ENCODE measurements at places on chromosomes 2 and 18. TPM values are rescaled to one million over a fixed set of nuclear protein-coding genes. Genes with fewer than 3 reads are reported as not detected.

DNA sequence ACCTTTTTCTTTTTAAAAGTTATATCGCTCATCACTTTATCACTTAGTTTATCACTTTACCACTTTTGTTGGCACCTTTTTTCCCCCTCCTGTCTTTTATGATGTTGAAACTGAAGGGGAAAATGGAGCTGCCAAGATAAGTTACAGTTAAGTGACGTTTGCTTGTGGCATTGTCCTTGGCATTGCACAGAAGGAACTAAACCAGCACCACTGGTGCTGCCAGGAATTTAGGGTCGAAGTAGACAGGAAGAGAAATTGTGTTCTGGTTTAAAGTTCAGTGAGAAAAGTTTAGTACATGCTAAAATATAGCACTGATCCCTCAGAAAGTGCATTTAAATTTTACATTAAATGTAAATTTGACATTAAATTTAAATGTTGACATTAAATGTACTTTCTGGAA lies 49.9 kb downstream of the MYO1B start:
- no peak for DNase-seq

DNA sequence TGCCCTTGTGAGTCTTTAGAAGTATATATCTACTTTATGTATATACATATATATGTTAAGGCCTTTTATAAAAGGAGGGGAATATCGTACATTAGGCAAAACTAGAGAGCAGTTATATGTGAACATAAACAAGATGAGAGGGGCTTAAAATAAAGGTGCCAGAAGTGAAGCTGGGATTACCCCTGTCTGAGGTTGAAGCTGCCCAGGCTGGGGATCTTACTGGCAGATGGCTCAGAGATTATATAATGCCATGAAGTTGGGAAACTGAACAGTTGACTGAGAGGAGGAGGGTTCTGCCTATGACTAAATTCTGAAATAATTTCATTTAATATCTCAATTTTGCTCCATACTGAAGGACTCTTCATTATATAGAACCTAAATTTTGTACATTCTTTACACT lies 6.0 kb downstream of the PNO1 start:
- DNase-seq, result no peak

DNA sequence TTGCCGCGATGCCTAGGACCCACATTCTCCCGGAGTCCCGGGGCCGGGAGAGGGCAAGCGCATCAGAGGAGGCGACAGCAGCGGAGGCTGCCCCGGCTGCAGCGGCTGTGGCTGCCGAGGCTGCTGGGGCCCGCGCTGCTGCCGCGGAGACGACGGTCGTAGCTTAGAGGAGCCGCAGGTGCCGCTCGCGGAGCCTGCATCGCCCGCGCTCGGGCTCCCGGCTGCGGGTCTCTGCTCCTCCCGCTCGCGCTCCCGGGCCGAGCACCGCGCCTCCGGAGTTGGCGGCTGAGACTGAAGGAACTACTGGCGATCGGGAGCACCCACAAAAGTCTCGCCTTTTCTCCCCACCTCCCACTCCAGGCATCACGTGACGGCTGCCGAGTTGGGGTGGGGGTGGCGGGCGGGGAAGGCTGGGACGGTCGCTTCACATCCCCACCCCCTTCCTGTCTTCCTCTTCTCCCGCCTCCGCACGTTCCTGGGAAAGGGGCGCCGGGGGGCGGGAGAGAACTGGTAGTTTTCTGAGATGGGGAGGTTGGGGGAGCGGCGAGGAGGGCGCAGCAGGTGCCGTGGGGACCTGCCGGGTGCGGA lies at the start of gene LYPD1:
TSS of gene LYPD1 (minus strand) at position 298 of the 588 bp plus-strand sequence. CDS start at position 25, 273 bp downstream.
- no peak for DNase-seq

DNA sequence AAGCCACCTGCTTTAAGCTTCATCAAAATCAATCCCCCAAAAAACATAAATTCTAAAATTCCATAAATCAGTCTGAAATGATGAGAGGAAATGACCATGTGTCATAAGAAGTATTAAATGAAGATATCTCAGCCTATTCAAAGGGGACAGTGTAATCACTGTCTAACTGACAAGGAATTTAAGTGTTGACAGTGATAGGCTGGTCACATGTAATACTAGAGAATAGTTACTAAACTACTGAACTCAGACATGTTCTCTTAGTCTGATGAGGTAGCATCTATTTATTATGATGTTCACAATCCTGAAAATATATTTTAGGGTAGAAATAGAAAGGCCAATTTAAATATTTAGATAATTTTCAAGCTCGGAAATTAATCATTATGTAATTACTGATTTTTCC lies 216.1 kb downstream of the L3MBTL4 start:
- DNase-seq, result no peak

- DNase-seq, result no peak
Observed at GRCh38 chr2:226873051-226873620, 37.3 kb downstream of the RHBDD1 start.

DNA sequence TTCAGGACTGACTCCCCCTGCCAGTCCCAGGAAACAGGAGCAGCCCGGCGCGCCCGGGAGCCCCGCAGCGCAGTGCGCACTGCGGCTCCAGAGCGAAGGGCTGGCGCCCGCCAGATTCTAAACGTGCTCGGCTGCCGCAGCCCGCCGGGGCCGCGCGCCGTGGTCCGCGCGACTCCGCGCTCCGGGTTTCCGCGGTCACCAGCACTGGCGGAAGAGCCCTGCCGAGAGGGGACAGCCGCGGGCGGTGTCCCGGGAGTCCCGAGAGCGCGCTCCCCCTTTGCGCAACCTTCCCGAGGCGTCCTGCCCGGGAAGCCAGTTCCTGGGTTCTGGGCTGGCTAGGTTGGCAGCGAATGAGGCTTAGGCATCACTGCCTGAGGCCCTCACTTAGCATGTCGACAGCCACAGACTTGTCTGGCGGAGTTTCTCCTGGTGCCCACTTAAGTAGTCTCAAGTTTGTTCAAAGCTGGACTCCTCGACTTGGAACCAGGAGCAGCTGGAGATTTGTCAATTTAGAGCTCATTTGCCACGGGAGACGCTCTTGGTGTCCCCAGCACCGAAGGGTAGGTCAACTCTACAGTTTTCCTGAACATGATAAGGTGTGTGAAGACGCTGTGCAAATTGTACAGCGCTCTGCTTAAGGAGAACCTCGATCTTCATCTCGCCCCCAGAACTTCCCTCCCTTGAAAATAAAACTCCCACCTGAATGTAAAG lies 1.5 kb upstream of the VSNL1 start:
- peak; percentile 93 for DNase-seq

DNA sequence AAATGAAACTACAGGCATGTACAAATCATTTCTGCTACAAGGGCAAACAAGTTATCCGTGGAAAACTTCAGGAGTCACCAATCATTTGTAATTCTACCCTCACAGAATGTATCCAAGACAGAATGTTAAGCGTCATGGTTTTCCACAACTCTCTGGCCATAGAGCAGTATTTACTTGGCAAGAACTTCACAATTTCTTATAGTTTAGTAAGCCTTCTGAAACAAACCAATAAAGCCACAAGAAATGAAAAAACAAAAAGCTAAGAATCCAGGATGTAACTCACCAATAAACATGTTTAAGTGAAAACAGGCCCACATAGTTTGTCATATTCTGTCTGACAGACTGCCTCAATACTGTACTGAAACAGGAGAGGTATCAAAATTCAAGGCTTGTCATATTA lies 70.3 kb downstream of the LNPK start:
- no peak for DNase-seq

DNA sequence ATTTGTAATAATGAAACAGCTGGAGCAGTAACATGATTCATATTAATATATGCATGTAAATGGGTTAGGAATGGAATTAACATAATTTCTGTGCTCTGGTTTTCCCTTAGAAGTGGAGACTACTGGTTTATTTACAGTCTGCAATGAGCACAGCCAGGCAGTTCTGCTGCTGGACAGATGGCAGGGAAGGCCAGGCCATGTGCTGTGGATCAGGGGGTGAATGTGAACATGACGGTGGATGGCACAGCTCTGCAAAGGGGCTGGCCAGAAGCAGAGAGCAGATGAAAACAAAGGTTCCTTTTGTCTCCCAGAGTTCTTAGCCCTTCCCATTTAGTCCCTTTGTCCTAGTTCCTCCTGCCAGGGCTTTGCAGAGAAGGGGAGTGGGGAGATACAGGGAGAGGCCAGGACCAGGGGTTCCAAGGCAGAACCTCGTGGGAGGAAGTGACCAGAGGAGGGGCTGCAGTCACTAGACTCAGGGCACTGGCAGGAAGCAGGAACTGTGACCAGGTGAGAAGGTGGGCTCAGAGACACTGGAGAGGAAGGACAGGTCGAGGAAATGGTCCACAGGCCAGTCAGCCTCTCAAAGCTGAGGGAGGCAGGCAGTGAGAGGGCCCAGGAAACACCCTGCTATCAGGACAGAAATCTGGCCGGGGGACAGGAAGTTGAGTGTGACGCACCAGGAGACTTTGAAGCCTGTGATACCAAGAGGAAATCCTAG lies 112.9 kb upstream of the ATP8B1 start:
- peak; percentile 18 for DNase-seq

DNA sequence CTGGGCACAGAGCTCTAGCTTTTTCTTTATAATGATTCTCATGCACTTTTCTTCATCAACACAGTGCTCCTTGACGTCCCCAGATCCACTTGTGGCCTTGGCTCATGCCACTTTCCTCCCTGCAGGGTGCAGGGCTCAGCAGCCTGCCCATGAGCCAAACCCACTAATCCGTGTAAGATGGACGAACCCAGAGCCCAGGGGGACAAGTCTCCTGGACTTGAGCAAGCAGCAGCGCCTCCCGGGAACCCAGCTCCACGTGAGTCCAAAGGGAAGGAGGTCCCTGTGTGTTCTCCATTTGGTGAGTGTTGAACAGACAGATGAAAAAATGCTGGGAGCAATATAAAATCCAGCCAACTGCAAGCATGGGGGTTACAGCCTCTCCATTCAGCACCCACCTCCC lies 470.6 kb upstream of the HS6ST1 start:
- peak; percentile 42 for DNase-seq

- no peak for DNase-seq
Observed at GRCh38 chr2:234569776-234570430, 73.0 kb upstream of the ARL4C start.

DNA sequence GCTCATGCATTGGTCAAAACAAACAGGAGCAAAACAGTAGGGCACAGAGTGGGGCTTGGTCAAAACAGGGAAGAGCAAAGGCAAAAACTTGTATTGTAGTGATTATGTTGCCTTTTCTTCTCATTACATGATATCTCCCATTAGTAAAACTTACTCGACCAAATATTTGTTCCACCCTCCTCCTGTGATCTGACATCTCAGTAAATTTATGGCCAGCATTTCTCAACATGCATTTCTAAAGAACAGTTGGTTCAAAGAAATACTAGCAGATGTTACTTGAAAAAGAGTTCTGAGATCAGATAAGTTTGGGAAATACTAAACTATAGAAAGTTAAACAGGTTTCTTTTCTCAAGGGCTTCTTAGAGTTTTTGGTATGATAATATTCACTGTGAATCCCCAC lies 423.1 kb downstream of the FIGN start:
- no peak for DNase-seq

DNA sequence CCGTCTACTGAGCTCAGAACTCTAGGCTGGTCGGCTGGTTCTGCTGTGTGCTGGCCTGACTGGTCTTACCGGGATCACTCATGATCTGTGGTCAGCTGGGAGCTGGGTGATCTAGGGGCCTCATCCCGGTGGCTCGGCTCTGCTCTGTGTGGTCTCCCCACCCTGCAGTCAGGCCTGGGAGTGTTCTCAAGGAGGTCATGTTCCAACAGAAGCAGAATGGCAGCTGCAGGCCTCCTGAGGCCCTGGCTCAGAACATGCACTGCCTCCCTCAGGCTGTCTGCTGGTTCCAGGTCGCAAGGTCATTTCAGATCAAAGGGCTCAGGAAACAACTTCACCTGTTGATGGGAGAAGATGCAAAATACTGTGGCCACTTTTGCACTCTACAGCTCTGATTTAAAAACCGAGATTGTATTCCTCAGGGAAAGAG lies 81.1 kb upstream of the RFX8 start:
- no peak for DNase-seq

DNA sequence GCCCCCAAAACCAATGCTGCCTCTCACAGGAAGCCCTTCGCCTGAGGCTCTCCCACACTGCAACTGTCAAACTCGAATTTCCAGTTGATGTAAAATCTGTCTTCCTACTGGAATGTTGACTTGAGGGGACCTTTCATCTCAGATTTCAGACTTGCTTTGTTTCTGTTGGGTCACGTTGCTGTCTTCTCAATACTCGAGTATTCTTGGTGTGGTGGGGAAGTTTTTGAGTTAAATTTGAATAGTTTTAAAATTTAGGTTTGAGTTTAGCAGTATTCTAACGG lies 50.8 kb downstream of the AGAP1 start:
- no peak for DNase-seq

DNA sequence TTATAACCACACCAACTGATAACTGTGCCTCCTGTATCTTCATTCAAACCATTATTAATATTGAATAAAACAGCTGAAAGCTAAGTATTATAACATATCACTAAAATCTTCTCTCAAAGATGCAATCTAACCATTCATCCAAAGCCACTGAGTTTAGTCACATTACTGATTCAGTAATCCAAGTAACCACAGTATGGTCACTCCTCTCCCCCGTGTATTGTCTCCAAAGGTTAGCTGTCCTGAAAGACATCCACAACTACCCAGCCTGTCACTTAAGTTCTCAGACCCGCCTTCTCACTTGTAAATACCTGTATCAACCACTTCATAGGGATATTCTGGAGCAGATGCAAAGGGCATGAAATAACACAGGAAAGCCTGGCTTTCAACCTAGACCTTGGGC lies 213.4 kb upstream of the BOD1L2 start:
- DNase-seq, result no peak

ALPG gene
- total RNA-seq, result 0.16 TPM

HOXD13 gene
- total RNA-seq, result not detected

C1GALT1C1L gene
- 0.41 TPM for total RNA-seq

CMPK2 gene
- 20.2 TPM for total RNA-seq

CPO gene
- 0.20 TPM for total RNA-seq

LYG2 gene
- total RNA-seq, result not detected

CD8B2 gene
- total RNA-seq, result 0.10 TPM

MARCO gene
- total RNA-seq, result 425 TPM

WDR43 gene
- 45.8 TPM for total RNA-seq

PSMA8 gene
- not detected for total RNA-seq

TMEM182 gene
- 5.9 TPM for total RNA-seq

PEX13 gene
- 31.0 TPM for total RNA-seq
